Ureter (tissue), 1 donor: ENCODE measurements at places on chromosomes 7 and 10. TPM values are rescaled to one million over a fixed set of nuclear protein-coding genes. Genes with fewer than 3 reads are reported as not detected.

RBP3 gene
- not detected for total RNA-seq

PLCE1 gene
- 59.2 TPM for total RNA-seq

KNDC1 gene
- total RNA-seq = 2.2 TPM

GRCh38 chr7:103011650-103012049, 62.9 kb downstream of the FBXL13 start:
- no peak for DNase-seq

DNA sequence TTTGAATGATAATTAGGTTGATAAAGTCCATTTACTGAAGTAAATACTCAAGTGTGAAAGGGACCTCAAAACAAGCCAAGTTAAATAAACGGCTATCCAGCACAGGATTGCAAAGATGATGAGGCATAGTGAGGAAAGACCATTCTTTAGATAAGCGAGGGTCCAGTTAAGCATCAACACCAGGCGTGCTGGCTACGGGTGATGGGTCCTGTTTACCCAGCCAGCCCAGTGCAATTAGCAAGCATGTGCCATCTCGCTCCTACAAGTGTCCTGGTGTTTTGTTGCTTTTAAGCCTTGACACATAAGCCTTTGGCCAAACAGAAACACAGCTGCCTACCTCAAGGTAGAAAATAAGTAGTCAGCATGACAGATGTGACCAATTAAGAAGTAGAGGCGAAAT, 7.1 kb downstream of the NEBL start:
- DNase-seq = no peak

- DNase-seq = no peak
Observed at GRCh38 chr7:52764492-52765169, 270.8 kb upstream of the POM121L12 start.
